ENCODE measurements at places on chromosomes 5 and 9. TPM values are rescaled to one million over a fixed set of nuclear protein-coding genes. Genes with fewer than 3 reads are reported as not detected.

DNA sequence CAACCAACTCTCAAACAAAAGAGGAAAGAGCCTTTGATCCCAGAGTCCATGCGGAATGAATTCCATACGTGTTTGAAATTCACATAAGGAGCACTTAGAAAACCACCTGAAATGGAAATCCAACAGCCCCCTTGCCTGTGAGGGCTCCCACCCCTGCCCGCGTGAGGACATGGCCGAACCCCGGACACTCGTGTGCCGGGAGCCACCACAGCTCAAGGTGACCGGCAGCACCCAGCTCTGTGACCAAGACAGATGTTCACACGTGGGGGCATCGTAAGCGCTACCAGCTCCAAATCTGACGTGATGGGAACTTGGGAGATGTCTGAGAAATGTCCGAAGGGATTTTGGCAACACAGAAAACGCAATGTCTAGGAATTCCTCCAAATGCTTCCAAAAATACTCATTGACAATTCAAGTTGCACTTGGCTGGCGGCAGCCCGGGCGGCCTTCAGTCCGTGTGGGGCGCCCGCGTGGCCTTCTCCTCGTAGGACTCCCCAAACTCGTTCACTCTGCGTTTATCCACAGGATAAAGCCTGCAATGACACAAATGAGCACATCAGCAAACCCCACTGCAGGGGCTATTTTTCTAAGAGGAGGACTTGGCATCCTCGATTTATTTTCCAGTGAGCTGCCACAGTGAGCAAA lies 23.2 kb upstream of the TERT start:
- DNase-seq = no peak

DNA sequence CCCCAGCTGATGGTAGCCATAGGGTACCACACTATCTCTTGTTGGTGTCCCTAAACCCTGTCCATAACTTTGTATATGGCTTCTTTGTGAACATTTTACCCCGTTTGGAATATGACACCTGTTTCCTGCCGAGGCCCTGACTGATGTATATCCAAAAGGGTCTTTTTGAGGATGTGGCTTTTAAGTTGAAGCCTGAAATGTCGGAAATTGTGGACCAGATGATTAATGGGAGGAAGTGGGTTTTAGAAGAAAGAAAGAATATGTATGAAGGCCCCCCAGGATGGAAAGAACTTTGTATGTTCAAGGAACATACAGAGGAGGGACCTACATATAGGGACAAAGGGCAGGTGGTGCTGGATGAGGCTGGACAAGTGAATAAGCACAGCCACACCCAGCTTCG lies 16.7 kb upstream of the TNFSF8 start:
- DNase-seq = no peak

DNA sequence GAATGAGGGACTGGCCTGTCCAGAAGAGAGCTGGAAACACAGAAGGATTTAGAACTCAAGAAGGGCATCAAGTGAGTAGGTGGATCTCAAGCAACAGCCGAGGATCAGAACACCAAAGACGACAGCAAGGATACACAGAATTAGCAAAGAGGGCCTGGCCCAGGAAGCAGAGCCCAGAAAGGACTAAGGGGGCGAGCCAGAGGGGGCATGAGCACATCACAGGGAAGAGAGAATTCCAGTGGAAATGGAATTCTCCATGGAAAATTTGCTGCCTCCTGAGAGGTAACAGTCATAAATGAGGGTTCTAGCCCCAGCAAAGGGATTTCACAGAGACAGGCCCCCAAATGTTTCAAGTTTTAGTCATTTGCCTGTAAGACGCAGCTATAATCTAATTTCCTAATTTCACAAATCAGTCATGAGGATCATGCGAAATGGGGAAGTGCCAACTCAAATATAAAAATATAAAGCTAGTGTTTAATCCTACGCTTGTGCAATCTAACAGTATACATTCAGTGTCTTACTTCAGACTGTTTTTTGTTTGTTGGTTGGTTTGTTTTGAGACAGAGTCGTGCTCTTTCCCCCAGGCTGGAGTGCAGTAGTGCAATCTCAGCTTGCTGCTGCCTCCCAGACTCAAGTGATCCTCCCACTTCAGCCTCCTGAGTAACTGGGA lies 46.7 kb downstream of the FNBP1 start:
- no peak for DNase-seq

DNA sequence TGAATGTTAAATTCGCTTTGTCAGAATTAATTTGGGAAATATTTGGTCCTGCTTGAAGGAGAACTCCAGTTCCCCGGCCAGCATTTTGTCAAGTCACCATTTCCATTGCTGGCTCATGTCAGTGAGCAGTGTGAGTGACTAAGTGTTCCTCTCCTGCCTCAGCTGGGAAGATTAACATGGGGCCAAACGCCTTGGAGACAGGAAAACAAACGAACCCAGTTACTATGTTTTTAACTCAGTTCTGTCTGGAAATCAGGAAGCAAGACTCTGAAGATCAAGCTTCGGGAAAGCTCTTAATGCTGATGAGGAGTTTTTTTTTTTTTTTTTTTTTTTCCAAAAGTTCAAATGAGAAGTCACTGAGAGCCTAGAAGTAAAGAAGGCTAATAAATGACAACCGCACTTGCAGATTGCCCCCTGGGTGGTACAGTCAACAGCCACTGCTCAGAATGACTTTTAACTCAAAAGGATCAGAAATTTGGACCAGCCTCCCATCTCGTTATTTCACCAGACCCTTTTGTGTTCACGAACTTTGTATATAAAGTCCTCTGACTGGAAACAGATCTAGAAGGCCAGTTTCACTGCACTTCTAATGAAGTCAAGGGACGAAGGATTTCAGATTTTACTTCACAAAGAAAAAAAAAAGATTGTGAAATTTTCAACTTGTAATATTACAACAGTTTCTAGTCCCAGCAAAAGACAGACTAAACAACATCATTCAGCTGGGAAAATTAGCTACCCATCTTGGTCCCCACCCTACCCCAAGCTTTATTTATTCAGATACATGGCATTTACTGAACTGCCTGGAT lies 121.3 kb downstream of the LHFPL2 start:
- peak; percentile 97 for DNase-seq

PFN3 gene
- total RNA-seq = not detected

GKAP1 gene
- total RNA-seq = 12.0 TPM

DNA sequence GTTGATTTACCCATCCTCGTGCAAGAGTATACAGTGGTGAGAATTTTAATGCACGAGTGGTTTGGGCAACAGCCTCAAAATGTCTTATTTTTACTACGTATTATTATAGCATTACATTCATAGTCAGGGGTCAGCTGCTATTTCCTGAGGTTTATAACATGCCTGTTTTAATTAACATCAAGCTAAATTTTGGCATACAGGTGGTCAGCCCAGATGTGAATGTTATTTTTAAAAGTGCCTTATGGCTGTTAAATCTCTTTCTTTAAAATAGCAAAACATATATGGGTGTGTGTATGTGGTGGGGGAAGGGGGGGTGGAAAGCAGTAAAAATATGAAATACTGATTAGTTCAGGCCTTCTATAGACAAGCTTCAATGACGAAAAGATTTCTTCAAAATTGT lies 424.5 kb upstream of the CLINT1 start:
- no peak for DNase-seq

GRCh38 chr9:33415501-33416038 lies 13.2 kb upstream of the AQP7 start:
- DNase-seq = no peak

- DNase-seq = no peak
Measured at GRCh38 chr9:7394002-7394774, 405.4 kb downstream of the DMAC1 start.

CORO2A gene
- 3.9 TPM for total RNA-seq

GRCh38 chr5:35869685-35870277 lies 13.1 kb downstream of the IL7R start:
- no peak for DNase-seq

PDE4D gene
- total RNA-seq = 283 TPM

DNA sequence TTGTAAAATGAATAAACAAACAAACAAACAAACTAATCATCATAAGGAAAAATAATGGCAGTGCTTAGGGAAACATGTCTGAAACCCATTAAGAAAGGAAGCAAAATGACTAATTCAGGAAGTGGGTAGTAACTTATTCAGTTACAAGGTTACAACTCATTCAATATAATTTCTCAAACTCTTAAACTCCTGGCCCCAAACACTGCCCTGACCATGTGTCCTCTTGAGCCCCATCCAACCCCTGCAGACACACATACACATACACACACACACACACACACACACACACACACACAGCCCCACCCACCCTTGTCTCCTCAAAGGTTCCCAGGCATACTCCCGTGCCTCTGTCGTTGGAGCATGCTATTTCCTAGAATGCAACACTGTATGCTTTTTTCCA lies 193.9 kb downstream of the SEC61B start:
- no peak for DNase-seq

GRCh38 chr9:69389437-69389995 lies 64.5 kb downstream of the ENTREP1 start:
- no peak for DNase-seq

TMEM215 gene
- total RNA-seq = 3.1 TPM

ADAMTSL2 gene
- 1.2 TPM for total RNA-seq

AGXT2 gene
- 2.2 TPM for total RNA-seq

DNA sequence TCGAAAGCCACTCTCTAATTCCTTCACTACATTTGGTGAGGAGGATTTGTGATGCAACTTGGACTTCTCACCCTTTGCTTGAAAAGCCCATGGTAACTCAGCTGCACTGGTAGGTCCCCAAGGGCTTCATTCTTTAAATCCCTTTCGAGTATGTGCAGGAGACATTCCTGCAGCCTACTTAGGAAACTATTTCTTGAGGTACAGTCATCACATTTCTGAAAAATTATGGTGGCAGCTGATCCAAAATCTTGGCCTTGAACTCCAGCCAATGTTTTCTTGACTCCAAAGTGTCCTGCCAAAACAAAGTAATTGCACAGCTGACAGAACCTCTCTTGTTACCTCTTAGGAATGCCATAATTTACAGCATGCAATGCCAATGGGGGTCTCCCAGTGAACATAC lies 99.7 kb downstream of the NPR3 start:
- no peak for DNase-seq

GRCh38 chr5:158701007-158701391 lies 398.7 kb downstream of the EBF1 start:
- no peak for DNase-seq

ANGPTL2 gene
- total RNA-seq = 14.7 TPM

FAXDC2 gene
- total RNA-seq = 32.3 TPM

All from umbilical cord (tissue), 2 donors.